A549 treated with CpdA at 1 μM for 4 hours (cell line): ENCODE measurements at places on chromosomes 6 and 20. TPM values are rescaled to one million over a fixed set of nuclear protein-coding genes. Genes with fewer than 3 reads are reported as not detected.

The MUCL3 gene
- 0.01 to 0.04 TPM (median 0.02 TPM) in 3 of 5 replicates, not detected in the others for total RNA-seq

The FOXS1 gene
- total RNA-seq: 0.62 to 1.8 TPM (median 1.2 TPM) in 5 replicates

The LTB gene
- 0.27 to 0.39 TPM (median 0.35 TPM) in 5 replicates for total RNA-seq

The ALDH5A1 gene
- 6.8 to 8.3 TPM (median 7.6 TPM) in 5 replicates for total RNA-seq

The RAB44 gene
- total RNA-seq: 0.03 to 0.06 TPM (median 0.05 TPM) in 3 of 5 replicates, not detected in the others

The GSTA1 gene
- not detected in 5 replicates for total RNA-seq

The CLPSL2 gene
- 1.0 to 1.4 TPM in 2 of 5 replicates, not detected in the others for total RNA-seq

The TCF15 gene
- total RNA-seq: not detected in 5 replicates

The PET117 gene
- total RNA-seq: 18.6 to 27.6 TPM (median 24.7 TPM) in 5 replicates

The ATXN1 gene
- total RNA-seq: 2.0 to 3.5 TPM (median 2.9 TPM) in 5 replicates

The GRM4 gene
- total RNA-seq: 0.07 to 0.35 TPM (median 0.09 TPM) in 5 replicates

The GRM1 gene
- total RNA-seq: 0.02 to 0.08 TPM (median 0.03 TPM) in 3 of 5 replicates, not detected in the others

The THBD gene
- 19.3 to 28.4 TPM (median 23.8 TPM) in 5 replicates for total RNA-seq

The SYCP2 gene
- 0.24 to 1.1 TPM (median 0.54 TPM) in 5 replicates for total RNA-seq

The GPLD1 gene
- 0.66 to 1.2 TPM (median 1.1 TPM) in 5 replicates for total RNA-seq
